HAP-1 (cell line): ENCODE measurements at places on chromosomes 1 and 21.

DNA sequence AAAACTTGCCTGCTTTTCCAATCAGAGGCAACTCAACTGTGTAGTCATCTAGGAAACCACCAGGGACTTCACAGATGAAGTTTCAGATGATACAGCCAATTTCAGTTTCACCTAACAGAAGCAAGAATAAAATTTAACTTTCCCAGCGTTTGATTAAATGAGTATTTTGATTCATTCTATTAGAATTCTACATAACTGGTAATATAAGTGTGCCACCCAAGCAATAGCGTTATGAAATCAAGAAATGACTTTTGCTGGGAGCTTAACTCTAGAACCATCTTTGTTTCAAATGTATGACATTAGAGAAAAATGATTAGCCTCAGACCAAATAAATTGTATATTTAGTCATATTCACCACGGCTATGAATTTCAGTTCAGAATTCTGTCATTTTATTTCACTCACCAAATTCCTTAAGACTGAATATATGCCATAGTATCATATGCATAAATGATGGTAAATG, 239.3 kb downstream of the NRIP1 start:
- no peak for DNase-seq

DNA sequence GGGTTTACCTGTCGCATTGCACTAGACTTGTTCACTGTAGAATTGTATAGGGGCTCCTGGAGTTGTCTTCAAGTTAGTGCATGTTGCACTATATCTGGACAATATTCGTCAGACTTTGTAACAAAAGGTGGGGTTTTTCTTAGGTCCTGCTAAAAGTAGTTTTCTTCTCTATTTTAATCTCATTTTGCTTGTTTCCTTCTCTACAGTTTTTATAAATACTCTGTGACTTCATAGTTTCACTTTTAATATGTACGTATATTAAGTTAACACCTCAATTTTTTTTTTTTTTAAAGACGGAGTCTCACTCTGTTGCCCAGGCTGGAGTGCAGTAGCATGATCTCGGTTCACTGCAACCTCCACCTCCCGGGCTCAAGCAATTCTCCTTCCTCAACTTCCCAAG, 26.5 kb upstream of the MRPS6 start:
- DNase-seq: no peak

DNA sequence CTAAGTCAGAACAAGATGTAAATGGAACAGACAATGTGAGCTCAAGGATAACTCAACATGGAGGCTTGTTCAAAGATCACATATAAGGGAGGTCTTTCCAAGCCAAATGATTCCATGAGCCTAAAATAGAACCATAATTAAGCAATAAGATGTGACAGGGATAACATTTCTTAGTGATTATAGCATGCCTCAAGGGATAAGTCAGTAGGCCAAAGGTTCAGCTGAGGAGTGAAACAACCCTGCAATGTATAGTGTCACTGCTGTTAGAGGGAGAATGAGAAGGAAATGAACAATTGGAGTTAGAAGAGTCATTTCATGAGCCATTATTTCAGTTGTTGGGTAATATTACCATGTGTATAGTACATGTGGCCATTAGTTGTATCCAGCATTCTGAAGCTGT, 25.0 kb downstream of the GORAB start:
- no peak for DNase-seq

- DNase-seq: no peak
These were observed 8.4 kb downstream of the SMIM1 start for GRCh38 chr1:3780901-3781300.

GRCh38 chr1:111556325-111557037, 53.0 kb upstream of the ADORA3 start:
- DNase-seq: no peak
